Hematopoietic multipotent progenitor cell treated with erythropoietin and hydrocortisone succinate and interleukin-3 and kit ligand, for 4 days (in vitro differentiated cells): ENCODE measurements at places on chromosomes 2 and 18.

GRCh38 chr18:64337018-64337417 lies 188.1 kb upstream of the LINC00305 start:
- no peak for DNase-seq

- peak; percentile 92 for DNase-seq
These were observed 117.6 kb downstream of the CAMKMT start for GRCh38 chr2:44479127-44479887.

DNA sequence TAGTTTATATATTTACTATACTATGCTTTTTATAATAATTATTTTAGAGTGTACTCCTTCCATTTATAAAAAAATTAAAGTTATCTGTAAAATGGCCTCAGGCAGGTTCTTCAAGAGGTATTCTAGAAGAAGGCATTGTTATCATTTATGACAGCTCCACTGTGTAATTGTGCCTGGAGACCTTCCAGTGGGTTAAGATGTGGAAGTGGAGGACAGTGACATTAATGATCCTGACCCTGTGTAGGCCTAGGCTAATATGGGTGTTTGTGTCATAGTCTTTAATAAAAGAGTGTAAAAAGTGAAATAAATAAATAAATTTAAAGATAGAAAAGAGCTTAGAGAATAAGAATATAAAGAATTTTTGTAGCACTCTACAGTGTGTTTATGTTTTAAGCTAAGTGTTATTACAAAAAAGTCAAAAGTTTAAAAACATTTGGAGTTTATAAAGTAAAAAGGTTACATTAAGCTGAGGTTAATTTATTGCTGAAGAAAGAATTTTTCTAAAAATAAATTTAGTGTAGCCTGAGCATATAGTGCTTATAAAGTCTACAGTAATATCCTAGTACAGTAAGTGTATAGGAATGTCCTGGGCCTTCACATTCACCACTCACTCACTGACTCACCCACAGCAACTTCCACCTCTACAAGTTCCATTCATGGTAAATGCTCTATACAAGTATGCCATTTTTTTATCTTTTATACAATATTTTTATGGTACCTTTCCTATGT lies 190.0 kb upstream of the SESTD1 start:
- no peak for DNase-seq

GRCh38 chr2:71530211-71530610 lies 76.8 kb downstream of the DYSF start:
- DNase-seq: no peak

DNA sequence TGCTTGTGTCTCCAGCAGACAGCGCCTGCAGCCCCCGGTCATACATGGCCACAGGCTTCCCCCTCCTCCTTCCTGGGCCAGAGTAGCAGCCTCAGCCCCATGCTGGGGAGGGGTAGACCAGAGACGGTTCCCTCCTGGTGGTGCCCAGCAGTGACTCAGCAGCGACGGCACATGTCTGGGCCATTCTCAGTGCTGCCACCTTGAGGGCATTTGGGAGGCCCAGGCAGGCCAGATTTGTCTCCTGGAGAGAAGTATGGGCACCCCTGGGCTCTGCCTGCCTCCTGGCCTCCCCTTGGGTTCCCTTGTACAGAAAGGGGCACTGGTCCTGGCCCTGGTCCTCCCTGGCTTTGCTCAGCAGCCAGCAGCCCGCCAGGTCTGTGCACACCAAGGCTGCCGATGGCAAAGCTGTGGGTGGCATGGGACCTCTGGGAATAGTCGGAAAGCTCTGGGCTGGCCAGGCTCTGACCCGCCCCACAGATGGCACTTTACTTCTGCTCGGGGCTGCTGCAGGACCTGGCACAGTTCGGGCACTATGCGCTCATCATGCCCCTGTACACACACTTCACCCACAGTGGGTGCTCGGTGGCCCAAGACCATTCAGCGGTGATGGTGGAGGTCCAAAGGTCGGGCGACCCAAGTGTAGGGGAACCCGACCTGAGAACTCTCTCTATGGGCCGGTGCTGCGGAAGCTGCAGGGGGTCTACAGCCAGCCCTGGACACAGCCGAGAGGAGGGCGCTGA lies 11.4 kb upstream of the ALPI start:
- peak; percentile 83 for DNase-seq

- no peak for DNase-seq
These were observed 666.8 kb downstream of the NR4A2 start for GRCh38 chr2:155665704-155666103.

DNA sequence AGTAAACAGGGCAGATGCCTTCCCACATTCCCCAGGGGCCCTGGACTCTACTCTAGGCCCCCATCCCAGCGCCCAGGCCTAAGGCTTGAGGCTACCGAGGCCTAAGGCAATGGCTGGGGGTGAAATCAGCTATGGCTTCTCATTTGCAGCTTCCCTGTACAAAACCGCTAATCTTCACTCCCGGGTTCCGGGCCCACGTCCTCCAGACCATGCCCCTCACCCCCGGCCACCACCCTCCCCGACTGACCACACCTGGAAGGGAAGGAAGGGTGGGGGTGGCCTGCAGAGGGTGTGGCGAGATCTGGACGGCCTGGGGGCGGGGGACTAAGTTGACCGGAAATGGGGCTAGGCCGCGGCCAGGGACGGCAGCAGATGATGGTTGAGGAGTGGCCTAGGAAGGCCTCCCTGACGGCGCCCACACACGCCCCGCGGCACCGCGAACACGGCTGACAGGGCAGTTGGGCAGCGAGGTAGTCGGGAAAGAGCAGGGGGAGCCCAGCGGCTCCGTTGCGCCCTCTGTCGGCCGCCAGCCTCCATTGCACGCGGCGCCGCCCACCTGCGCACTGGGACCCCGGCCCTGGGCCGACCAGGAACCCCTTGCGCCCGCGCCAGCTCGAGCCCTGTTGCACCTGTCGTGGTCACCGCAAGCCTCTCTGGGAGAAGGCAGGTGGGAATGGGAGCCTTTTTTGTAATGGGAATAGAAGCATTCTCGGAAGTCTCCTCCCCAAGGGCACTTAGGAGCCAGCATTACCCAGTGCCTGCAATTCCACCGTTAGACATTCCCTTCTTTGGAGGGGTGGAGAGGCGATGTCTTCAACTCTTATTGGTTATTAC lies 117.1 kb upstream of the STPG4 start:
- DNase-seq: peak; percentile 76

DNA sequence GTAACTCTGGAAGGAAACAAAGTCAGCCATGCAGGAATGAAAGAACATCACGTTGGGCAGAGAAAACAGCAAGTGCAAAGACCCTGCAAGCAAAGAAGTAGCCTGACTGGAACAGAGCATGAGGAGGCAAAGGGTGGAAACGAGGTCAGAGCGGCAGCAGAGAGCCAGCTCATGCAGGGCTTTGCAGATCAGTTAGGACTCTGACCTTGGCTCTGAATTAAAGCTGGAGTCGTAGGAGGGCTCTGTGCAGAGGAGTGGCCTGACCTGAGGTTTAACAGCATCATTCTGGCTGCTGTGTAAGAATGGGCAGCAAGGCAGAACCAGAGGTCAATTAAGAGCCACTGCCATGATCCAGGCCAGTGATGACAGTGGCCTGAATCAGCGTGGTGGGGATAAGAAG lies 220.7 kb downstream of the PRKCE start:
- no peak for DNase-seq

GRCh38 chr18:6638447-6638846 lies 91.1 kb upstream of the ARHGAP28 start:
- no peak for DNase-seq

DNA sequence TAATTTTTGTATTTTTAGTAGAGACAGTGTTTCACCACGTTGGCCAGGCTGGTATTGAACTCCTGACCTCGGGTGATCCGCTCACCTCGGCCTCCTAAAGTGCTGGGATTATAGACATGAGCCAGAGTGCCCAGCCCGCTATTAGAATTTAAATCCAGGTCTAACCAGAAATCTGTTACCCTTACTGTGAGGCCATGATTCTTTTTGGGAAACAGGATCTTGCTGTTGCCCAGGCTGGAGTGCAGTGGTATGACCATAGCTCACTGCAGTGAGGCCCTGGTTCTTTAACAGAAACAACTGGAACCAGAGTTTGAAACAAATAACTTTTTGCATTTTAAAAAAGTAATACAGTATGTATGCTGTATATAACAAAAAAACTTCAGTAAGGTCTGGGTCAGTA lies 75.7 kb downstream of the NOL10 start:
- DNase-seq: no peak

- DNase-seq: no peak
These were observed 69.5 kb downstream of the FAM168B start for GRCh38 chr2:131023758-131024157.
